ENCODE measurements at places on chromosomes 12 and 14.

DNA sequence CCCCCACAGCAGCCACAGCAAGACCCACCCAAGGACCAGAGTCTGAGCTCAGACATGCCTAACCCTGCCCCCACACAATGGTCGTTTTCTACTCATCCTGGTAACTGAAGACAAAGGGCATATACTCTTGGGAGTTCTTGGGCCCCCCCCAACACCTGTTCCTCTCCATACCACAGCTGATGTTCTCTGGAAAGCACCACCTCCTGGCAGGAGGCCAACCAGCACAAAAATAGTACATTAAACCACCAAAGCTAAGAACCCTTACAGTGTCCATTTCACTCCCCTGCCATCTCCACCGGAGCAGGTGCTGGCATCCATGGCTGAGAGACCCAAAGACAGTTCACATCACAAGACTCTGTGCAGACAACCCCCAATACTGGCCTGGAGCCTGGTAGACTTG, 80.6 kb upstream of the DAAM1 start:
- no peak for DNase-seq

GRCh38 chr14:106733771-106734170, 1207.4 kb downstream of the TMEM121 start:
- no peak for DNase-seq

- DNase-seq: no peak
These were observed 583 bp downstream of the DNAH10 start for GRCh38 chr12:123762715-123763052.

- DNase-seq: no peak
These were observed 20.5 kb upstream of the MTERF2 start for GRCh38 chr12:107007411-107007810.

GRCh38 chr12:27747111-27747820, 32.8 kb upstream of the KLHL42 start:
- DNase-seq: peak; percentile 84

- no peak for DNase-seq
These were observed 22.8 kb downstream of the FMNL3 start for GRCh38 chr12:49684310-49684854.

DNA sequence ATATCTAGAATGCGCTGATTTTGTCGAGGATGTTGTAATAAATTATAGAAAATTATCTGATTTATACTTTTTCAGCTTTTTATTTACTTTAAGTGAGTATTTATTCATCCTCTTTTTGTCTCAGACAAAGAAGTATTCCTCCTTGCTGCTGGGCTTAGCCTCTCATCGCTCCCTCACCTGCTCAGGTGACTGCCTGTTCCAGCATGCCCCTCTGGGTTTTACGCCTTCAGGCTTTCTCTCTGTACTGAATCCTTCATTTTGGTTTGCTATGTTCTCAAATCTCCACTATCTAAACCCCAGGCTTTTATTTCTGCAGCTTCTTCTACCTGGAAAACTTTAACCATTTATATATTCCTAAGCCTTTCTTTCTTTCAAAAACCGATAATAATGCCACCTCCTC, 1650.9 kb upstream of the SEL1L start:
- no peak for DNase-seq

DNA sequence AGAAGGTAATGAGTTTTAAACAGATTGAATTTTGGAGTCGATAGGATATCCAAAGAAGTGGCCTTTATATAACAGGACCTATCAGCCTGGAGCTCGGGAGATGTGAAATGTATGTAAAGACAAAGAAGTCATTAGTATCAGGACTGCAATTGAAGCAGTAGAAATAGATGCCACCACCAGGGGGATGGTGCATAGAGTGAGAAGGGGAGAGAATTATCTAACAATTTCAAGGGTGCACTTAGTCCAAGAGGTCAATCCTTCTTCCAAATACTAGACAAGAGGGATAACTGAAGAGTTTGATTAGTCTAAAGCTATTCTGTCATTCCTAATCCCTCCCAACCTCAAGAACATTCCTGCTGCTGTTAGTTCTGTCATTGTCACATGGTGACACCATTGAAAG, 127.8 kb downstream of the CFAP54 start:
- DNase-seq: no peak

GRCh38 chr12:57370696-57371095, 60.1 kb downstream of the R3HDM2 start:
- peak; percentile 50 for DNase-seq

- peak; percentile 64 for DNase-seq
These were observed 186.7 kb downstream of the EFCAB11 start for GRCh38 chr14:89767861-89768268.

GRCh38 chr14:102594514-102595175, 2.2 kb downstream of the RCOR1 start:
- DNase-seq: peak; percentile 72

DNA sequence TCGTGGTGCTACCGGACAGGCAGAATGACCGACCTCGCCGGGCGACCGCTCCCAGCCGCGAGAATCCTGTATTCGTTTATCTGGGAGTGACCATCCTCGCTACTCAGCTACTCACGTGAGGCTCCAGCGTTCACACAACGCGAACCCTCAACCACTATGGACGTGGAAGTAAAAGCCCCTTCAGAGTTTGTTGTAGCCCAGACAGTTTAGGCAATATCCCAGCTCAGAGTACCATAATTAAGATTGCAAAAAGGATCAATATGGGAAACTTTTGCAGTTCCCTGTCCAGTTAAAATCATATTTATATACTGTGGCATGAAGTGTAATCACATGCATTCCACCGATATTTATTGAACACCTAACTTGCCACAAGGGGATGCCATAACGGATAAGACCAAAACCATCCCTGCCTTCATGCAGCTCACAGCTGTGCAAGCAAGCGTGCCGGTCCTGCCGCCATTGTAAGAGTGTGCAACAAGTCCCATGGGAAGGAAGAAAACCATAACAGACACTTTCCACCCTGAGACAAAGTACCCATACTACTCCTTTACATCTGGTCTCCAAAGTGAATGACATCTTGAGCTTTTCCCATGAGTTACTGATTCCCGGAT, 938 bp upstream of the MAX start:
- peak; percentile 24 for DNase-seq

DNA sequence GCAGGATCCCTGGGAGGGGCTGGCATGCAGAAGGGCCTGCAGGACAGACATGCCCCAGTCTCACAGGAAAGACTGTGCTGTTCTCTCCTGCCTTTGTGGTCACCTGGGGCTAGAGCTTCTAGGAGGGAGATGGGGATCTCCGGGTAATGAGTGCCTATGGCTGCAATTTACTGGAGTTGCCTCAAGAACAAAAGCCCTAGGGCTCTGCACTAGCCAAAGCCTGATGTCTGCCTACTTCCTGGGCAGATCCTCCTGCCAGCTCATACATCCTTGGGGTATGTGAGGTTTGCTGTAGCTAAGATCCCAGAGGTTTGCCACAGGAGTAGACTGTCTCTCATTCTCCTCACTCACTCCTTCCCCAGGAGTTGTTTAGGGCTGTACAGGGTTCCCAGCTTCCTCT, 106.9 kb upstream of the PPFIA2 start:
- no peak for DNase-seq

DNA sequence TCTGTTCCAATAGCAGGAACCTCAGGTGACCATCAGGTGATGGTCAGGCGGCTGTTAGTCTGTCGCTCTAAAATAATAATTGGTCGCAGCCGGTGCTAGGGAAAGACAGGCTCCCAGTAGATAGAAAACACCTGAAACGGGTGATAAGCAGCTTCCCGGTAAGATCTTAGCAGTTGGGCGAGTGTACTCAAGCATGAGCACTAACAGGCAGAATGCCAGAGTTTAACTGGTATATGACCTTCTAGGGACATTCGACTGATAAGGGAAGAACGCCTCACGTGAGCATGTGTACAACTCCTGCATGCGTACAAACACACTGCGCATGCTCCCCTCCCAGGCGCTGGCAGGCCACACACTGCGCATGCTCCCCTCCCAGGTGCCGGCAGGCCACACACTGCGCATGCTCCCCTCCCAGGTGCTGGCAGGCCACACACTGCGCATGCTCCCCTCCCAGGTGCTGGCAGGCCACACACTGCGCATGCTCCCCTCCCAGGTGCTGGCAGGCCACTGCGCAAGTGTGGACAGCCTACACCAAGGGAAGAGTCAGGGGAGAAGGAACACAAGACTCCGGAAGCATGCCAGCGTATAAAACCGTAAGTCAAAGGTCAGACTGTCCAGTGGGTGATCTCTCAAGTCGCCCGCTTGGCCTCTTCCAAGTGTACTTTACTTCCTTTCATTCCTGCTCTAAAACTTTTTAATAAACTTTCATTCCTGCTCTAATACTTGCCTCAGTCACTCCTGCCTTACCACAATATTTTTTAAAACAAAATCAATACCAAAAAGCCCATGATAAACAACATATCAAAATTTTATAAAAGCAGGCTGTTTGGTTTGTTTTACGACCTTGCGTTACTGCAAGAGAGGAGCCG, 24.5 kb downstream of the GPRC5D start:
- DNase-seq: peak; percentile 61

DNA sequence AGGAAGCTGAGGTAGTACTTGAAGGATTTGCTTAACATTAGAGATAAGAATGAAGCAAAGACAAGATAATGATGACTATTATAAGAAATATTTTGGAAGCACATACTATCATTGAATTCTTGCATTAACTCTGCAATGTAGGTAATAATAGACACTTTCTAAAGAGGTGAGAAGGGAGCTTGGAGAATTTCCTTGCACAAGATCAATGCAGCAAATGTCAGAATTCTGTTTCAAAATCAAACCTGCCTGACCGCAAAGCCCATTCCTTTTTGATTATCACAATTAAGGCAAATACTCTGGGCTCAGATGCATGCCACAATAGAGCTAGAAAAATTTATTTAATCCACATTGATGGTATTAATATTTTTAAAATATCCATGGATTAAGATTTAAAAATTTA, 50.4 kb upstream of the RIC8B start:
- no peak for DNase-seq

DNA sequence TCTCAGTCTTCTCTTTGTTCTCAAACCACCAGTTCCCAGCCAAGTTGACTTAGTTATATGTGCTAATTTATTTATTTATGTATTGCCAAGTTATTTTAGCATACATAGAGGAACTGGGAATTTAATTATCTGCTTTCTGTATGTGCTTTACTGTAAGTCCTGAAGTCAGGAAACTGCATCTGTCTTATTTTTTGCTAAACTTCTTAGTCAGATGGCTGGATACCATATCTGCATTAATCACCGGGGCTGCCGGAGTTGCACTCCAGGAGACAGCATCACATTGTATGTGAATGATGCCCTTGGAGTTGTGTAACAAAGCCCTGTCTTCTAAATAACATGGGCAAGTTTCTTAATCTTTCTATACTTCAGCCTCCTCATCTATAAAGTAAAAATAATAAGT, 96.2 kb downstream of the MON2 start:
- DNase-seq: peak; percentile 93

GRCh38 chr12:130169256-130169655, 7.0 kb downstream of the FZD10 start:
- DNase-seq: no peak

- DNase-seq: no peak
These were observed 29.3 kb upstream of the EMP1 start for GRCh38 chr12:13167226-13167625.

- DNase-seq: no peak
These were observed 79.4 kb downstream of the DYRK2 start for GRCh38 chr12:67727702-67728666.

DNA sequence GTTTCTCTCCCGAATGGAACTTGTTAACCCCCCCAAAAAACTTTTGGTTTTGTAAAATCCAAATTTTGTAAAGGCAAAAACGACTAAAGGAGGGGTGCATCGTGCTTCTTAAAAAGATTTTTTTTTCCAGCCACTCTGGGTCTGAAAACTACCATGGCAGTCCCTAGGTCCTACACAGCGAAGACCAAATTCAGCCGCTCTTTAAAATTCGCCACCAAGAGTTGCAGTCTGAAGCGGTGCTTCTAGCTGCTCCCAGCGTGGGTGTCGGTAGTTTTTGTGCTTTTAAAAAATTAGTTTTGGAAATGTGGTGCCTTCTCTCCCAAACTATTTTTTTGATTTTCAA, 873 bp upstream of the GSC start:
- DNase-seq: no peak

DNA sequence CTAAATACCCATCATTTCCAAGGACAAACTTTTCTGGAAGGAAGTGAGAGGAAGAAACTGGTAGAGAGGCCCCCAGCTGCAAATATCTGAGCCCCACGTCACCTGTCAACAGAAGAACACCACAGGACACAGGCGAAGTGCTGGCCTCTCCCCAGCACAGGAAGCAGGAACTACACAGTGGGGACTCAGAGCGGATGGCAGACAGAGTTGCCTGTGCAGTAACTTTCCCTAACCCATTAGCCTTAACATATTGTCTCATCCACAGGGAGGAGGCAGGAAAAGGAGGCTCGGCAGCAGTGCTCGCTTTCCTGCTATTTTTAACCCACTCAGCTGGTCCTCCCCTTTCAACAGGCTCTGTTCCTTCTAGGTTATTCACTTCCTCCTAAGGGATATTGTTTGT, 111.5 kb upstream of the TMPO start:
- DNase-seq: no peak

DNA sequence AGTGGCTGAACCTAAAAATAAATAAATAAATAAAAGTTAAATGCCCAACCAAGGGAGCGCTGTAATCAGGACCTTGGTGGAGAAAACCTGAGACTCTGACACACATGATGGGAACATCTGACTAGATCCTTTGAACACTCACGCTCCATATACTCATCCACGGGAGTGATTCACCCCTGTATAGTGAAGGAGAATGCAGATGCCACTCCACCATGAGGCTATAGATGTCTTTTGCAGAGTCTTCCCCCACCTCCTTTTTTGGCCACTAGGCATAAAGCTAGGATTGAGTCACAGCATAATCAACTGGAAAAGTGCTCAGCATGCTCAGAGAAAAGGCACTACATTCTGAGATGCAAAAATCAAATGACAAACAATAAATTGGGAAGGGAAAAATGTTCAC, 19.0 kb downstream of the ADAM20 start:
- DNase-seq: no peak

- no peak for DNase-seq
These were observed 49.9 kb upstream of the OR4E1 start for GRCh38 chr14:21723431-21724045.

DNA sequence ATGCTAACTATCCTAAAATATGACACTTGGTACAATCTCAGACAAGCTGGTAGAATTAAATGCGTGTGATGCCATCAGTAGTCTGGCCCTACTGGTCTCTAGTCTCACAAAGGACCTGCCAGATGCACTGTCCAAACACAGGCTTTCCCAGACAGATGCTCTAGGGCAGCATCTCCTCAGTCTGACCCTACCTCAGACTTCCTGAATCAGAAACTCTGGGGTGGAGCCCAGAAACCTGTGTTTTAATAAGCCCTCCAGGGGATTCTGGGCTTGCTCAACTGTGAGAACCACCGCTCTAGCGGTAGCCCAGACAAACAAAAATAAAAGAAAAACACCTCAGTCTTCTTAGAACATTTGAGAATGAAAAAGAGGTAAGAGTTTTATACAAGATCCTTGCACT, 48.0 kb downstream of the BDKRB1 start:
- DNase-seq: no peak

DNA sequence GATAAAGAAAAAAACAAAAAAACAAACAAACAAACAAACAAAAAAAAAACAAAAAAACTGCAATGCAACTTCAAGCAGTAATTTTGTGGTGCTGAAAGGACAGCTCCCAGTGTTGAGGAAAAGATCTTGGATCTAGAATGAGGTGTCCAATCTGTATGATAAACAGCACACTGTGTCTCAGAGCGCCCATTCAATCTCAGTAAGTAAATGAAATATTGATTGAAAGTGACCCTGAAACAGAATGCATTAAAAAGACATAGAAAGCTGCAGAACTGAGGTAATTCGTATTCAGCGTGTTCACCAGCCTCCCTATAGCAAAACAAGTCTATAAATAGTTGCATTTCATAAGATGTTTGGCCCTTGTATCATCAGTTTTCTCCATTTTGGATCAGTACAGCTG, 153.0 kb downstream of the NOVA1 start:
- DNase-seq: peak; percentile 15

GRCh38 chr12:102950950-102951619, 6.4 kb upstream of the ASCL1 start:
- DNase-seq: no peak

Measured in iris pigment epithelial cell (primary cell).